ENCODE measurements at places on chromosomes 2 and 18.

DNA sequence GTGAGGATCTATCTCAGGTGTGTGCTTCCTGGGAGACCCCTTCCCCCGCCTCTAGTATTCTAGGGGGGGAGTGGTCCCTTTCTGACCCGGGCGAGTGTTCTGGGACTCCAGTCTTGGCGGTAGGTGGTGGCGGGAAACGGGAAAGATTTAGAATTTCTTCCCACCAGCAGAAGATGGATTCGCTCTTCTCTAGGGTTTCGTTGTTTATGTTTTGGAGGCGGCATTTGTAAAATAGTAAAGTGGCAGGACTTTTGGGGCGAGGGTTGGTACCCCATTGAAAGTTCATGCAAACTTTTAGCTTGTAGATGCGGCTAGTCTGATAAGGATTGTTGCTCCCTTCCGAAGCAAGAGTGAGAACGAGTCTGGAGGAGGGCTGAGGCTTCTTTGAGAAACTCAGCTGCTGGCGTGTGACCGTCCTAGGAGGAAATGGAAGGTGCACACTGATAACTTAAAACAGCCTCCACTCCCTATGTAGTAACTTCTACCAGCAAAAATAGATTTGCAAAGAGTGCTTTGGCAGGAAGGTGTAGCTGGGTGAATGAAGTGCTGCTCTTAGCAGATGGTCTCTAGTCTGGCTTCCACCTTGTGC, 412 bp downstream of the GPD2 start:
- H3K27ac ChIP-seq, result peak overlapping the region; percentile 97
- no peaks in the 10 kb centered on the region for H3K36me3 ChIP-seq
- peaks cover 8% of the 10 kb centered on the region for H3K4me1 ChIP-seq
- H3K4me3 ChIP-seq, result peak overlapping the region; percentile 84

DNA sequence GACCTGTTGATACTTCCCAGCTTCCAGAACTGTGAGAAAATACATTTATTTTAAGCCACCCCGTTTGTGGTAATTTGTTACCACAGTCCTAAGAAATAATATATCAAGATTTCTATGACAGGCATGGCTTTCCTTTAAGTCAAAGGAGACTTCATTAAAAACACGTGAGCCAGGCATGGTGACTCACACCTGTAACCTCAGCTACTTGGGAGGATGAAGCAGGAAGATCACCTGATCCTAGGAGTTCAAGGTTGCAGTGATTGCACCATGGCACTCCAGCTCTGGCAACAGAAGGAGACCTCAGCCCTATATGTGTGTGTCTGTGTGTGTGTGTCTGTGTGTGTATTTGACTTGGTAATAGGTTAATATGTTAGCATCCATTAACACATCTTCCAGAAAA, 69.8 kb upstream of the SCN7A start:
- no peaks in the 10 kb centered on the region for H3K4me1 ChIP-seq
- no peak overlapping the region for H3K4me3 ChIP-seq
- no peaks in the 10 kb centered on the region for H3K36me3 ChIP-seq
- no peak for DNase-seq

GRCh38 chr2:28153851-28154250, 238.8 kb upstream of the FOSL2 start:
- H3K27ac ChIP-seq, result no peak overlapping the region
- H3K4me1 ChIP-seq, result peaks cover 3% of the 10 kb centered on the region
- no peak for DNase-seq
- H3K36me3 ChIP-seq, result no peaks in the 10 kb centered on the region
- H3K27me3 ChIP-seq, result no peaks in the 10 kb centered on the region
- H3K4me3 ChIP-seq, result no peak overlapping the region

DNA sequence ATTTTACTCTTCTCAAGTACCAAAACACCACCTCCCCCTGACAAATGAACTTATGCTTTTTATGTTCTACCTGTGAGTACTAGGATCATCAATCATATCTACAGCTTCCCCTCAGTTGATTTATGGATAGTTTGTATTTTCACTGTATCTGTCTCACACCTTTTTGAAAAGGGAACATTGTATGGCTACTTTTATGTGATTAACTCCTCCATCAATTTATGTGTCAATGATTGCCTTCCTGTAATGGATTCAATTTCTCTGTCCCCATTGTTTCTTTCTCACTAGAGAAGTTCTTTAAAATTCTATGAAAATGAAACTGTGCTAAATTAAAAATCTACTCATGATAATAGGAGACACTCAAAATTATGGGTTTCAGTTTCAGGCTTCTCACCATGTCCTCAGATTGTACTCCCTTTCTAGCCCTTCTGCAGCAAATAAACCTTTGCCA, 935.0 kb downstream of the TRIB2 start:
- no peak overlapping the region for H3K4me3 ChIP-seq
- DNase-seq, result no peak
- H3K4me1 ChIP-seq, result no peaks in the 10 kb centered on the region
- H3K36me3 ChIP-seq, result no peaks in the 10 kb centered on the region

DNA sequence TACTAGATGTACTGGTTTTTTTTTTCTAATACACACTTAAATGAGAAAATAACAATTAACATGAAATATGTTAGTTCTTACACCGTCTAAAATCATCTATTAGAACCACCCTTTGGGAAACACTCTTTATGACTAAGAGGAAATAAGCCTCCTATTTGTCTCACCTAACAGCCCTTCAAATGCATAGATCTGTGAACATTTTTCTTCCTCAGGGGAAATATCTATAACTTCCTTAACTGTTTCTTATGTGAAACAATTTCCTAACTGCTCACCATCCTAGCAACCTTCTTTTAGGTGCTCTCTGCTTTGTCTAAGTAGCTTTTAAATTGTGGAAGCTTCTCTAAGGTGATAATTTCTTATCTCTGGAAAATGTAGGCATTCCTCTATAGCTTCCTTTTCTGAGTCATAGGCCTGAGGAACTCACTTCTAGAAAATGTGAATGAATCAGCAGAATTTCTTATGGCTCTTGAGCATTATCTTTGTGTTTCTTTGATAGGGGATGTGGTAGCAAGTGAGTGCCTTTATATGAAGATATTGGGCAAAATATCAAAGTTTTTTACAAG, 56.1 kb downstream of the CNTNAP5 start:
- H3K27ac ChIP-seq, result no peak overlapping the region
- H3K4me3 ChIP-seq, result no peak overlapping the region
- no peaks in the 10 kb centered on the region for H3K27me3 ChIP-seq

Data from kidney (tissue), 22 donors.